DMS79 (cell line): ENCODE measurements at places on chromosomes 3 and 15.

GRCh38 chr3:123068601-123069381 is 2.0 kb downstream of the PDIA5 start:
- DNase-seq = no peak

GRCh38 chr3:65714134-65714533 is 324.6 kb downstream of the MAGI1 start:
- no peak for DNase-seq

GRCh38 chr3:65833761-65834505 is 204.8 kb downstream of the MAGI1 start:
- no peak for DNase-seq

- DNase-seq = no peak
Measured at GRCh38 chr3:47000922-47001730, 21.7 kb downstream of the NBEAL2 start.

- DNase-seq = no peak
Measured at GRCh38 chr15:32706704-32707103, 11.1 kb upstream of the GREM1 start.

DNA sequence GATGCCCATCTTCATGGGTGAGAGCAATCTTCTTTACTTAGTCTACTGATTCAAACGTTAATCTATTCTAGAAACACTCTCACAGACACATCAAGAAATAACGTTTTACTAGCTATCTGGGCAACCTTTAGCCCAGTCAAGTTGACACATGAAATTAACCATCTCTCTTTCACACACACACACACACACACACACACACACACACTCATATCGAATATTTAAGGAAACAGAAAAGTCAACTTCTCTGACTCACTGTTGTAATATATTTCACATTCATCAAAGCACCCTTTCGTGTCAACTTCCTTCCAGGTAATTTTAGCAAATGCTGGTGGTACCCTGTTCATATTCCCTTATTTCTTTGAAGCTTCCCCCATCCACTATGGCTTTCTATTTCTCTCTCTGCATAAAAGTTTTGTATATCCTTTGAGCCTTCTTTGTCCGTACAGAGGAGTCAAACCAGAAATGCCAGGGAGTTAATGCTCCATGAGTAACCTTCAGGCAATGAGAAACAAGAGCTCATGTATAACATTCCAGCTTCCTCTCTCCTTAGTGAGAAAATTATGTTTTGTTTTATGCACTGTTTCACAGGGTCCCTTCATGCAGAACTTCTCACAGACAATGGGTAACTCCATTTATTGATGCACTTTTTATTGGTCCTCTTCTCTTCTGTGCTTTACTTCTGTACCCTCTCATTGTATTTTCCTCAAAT is 335.5 kb upstream of the CBLB start:
- DNase-seq = no peak

DNA sequence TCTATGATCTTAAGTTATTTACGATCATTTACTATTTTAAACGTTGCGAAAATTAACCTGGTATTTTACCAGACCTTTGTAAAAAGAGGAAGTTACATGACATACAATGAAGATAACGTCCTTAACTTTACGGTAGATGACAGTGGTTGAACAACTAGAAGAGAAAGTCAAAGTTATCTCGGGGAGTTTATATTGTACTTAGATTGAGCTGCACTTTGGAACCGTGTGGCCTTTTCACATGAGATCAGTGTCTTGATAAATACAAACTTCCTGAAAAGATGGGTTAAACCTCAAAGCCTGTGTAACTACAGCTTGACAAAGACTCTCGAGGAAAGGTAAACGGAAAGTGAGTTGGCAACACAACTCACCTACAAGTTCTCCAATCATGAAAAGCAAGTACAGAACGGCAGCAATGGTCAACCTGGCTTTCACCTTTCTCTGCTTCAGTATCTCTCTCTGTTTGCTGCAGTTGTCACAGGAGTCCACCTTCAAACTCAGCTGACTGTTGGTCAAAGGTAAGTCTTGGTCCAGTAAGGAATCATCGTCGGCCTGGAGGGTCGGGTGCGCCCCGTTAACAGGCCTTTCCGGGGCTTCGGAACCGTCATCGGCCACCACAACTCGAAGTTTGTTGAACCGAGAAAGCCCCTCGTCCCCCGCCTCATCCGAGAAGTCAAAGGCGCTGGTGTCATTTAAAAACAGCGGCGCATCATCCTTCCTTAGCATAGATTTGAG is 793 bp downstream of the SLC30A4 start:
- DNase-seq = no peak

DNA sequence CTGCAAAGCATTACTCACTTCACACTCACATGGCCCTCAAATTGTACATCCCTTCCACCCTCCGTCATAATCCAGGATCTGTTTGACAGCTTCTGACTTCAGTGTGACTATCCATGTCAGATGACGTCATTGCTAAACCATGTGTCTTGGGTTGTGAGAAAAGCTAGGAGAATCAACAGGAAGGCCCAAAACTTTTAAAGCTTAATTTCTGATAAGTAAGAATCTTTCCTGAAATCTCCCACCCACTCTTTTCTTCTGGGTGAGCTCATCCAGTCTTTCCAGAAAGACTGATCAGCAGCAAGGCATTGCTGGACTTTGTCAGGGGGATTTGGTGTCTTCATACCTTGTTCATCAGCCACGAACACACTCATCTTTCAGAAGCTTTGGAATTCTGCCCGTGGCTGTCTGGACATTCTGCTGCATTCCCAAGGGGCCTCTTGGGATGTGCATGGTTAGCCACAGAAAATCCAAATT is 11.5 kb upstream of the LMCD1 start:
- no peak for DNase-seq

DNA sequence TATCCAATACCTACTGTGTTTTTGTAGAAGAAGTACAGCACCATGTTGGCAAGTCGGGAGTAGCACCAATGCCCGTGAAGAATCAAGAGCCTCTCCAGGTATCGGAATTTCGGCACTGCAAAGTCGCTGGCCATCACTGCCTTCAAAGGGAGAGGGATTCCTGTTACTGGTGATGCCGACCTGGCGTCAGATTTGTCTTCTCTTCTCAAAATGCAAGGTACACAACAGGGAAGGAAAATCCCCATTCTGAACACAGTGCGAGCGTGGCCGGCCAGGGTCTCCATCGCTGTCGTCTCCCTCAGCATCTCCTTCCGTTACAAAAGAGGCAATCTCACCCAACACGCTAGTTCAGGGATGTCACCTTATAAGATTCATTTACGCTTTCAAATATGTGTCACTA is 175.4 kb downstream of the ATP10A start:
- DNase-seq = no peak

- no peak for DNase-seq
Measured at GRCh38 chr15:64131547-64131946, 20.0 kb upstream of the SNX22 start.

GRCh38 chr3:122312826-122313225 is 12.2 kb upstream of the CSTA start:
- no peak for DNase-seq

- no peak for DNase-seq
Measured at GRCh38 chr15:78880813-78881212, 8.1 kb downstream of the MORF4L1 start.

DNA sequence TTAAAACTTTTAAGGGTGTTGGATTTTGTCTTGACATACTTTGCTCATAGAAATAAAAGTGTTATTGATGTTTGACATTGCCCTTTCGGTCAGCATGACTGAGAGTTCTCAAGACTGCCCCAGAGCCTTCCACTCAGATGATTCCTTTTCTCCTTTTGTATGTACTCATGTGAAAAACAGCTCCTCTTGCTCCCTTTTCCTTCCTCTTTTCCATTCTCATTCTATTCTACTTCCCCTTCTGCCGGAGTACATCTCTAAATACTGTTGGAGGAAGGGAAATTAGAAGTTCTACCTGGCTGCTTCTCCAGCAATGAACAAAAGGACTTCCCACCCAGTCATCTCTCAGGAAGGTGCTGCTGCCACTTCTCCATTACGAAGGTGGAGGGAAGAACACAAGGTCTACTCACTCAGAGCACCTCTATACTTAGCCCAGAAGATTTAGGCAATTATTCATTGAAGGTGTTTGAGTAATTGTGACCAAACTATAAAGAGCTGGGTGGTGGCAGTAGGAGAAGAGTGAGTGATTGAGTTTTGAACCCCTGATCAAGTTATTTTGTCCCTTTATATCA is 163.8 kb upstream of the MBNL1 start:
- no peak for DNase-seq

DNA sequence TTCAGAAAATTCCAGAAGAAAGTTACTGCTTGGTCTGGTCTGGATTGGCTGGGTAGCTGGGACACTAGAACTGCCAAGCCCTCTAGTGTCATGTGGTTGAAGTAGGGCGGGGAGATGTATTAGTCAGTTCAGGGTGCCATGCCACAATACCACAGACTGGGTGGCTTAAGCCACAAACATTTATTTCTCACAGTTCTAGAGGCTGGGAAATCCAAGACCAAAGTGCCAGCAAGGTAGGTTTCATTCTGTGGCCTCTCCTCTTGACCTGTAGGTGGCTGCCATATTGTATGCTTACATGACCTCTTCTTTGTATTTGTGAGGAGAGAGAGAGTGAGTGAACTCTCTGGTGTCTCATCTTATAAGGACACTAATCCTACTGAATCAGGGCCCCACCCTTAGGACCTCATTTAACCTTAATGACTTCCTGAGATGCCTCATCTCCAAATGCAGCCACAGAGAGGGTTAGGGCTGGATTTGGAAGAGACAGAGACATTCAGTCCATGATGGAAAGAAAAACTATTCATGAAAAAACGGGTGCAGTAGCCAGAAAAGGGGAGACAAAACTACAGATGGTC is 18.1 kb upstream of the ZSCAN2 start:
- DNase-seq = no peak

DNA sequence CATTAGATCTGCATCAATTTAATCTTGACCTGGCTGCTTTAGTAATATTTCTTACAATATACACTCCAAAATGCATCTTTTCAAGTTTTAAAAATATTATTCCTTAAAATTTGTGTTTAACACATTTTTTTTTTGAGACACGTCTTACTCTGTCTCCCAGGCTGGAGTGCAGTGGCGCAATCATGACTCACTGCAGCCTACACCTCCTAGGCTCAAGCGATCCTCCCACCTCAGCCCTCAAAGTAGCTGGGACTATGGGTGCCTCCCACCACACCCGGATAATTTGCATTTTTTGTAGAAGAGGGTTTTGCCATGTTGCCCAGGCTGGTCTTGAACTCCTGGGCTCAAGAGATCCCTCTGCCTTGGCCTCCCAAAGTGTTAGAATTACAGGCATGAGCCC is 73.6 kb downstream of the ETV5 start:
- DNase-seq = no peak
